ENCODE measurements at places on chromosomes 1 and 21.
A peak's percentile ranks its signal among the peaks of the same experiment; 100 is the strongest.

DNA sequence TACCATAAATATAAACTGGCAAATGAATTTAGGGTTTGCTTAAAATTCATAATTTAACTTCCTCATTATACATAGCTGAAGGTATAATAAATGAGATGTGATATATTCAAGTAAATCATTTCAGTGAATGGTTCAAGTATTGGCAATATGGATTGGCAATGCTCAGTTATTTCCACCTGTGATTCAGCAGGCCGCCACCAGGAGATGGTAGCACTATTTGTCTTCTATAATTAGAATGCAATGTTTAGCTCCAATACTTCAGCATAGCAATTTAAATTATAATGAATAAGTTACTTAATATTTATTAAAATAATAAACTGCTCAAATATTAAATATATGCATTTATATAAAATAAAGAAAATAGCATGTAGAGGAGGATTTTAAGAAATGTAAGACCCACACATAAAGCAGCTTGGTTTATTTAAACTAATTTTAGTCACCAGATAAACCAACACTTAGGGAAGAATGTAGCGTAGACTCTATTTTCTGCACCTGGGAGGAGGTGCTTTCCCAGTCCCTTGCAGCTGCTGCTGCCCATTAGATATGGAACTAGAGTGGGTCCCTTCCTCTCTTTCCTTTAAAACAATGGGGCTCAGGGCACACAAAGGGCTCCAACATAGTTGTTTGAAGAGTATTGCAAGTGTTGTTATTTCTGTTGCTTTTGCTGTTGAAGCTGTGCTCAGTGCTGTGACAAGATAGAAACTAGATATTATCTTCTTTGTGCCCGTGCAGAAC, 62.1 kb downstream of the PLPPR4 start:
- DNase-seq = no peak

- no peak for DNase-seq
Measured at GRCh38 chr1:225412321-225412720, 15.5 kb downstream of the LBR start.

DNA sequence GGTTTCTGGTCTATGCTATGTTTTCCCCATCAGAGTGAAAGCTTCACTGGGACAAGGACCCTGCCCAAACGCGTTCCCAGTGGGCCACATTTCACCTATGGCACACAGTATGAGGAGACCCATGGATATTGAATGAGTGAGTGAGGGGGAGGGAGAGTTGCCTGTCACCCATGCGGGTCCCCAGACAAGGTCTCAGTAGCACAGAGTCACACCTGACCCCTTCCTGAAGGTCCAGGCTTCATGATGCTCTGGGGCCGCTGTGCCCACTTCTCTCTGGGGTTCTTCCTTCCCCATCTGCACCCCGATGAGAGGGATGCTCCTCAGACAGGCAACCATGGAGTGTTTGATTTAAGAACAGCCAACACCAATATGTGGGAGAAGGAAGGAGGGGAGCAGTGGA, 72.3 kb upstream of the CSF3R start:
- DNase-seq = no peak

DNA sequence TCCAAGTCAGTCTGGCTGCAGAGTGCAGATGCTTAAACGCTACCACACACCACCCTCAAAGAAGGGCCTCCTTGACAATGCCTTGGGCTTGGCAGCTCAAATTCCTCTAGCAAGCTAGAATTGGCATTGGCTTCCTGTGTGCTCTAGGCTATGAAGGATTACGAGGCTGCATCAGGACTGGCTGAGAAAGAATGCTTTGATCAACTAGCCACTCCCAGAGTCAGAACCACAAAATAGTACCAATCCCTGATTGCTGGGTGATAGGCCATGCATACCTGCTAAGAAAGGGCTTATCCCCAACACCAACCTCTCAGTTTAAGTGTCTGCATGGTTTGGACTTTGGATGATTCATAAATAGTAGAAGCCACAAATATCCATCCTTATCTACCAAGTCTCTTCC, 504.9 kb downstream of the OMA1 start:
- no peak for DNase-seq

GRCh38 chr1:186234976-186235686, 139.9 kb downstream of the TPR start:
- DNase-seq = no peak

- DNase-seq = no peak
Measured at GRCh38 chr21:36436829-36437744, 42.8 kb downstream of the CLDN14 start.

DNA sequence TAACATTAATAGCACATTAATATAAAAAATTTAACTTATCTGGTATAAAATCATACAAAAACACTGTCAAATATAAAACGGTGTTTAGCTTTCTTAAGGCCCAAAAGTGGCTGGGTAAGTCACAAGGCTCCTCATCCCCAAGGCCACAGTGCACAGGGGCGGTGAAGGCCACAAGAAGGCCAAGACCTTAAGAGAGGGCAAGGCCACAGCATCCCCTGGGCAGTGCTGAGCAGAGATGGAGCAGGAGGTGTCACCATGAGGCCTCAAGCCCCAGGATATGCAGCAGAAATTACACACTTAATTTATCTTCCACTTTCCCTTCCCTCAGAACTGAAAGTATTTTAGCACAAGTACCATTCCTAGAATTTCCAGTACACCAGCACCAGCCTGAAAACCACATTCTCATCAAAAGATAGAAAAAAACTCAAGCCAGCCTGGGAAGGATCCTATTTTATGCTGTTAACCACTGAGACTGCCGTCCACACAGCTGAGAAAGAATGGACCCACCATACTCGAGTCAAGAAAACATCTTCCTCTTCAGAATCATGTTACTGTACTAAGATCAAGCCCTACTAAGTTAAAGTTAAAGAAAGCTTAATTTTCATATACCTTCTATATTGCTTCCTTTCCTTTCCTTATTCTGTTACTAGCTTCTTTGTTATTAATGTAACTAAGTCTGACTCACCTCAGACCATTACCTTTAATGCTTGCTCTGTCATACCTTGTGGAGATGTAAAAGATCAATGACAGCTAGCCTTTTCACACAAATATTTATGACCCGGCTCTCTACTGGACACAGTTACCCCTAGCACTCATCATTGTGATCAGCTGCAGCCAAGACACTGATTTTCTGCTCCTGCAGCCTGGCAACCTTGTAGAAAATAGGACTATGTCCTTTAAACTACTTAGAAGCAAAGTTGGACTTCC, 26.4 kb upstream of the FMO1 start:
- no peak for DNase-seq

- DNase-seq = no peak
Measured at GRCh38 chr1:204400882-204401510, 10.6 kb downstream of the PPP1R15B start.

DNA sequence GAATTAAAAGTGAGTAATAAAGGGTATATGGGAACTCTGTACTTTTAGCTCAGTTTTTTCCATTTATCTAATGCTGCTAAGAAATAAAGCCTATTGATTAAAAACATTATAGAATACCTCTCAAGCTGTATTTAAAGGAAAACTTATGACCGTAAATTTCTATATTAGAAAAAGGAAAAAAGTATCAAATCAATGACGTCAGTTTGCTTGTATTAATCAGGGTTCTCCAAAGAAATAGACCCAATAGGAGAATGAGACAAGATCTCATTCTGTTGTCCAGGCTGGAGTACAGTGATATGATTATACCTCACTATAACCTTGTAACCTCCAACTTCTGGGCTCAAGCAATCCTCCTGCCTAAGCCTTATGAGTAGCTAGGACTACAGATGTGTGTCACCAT, 15.4 kb upstream of the LRIF1 start:
- DNase-seq = no peak

DNA sequence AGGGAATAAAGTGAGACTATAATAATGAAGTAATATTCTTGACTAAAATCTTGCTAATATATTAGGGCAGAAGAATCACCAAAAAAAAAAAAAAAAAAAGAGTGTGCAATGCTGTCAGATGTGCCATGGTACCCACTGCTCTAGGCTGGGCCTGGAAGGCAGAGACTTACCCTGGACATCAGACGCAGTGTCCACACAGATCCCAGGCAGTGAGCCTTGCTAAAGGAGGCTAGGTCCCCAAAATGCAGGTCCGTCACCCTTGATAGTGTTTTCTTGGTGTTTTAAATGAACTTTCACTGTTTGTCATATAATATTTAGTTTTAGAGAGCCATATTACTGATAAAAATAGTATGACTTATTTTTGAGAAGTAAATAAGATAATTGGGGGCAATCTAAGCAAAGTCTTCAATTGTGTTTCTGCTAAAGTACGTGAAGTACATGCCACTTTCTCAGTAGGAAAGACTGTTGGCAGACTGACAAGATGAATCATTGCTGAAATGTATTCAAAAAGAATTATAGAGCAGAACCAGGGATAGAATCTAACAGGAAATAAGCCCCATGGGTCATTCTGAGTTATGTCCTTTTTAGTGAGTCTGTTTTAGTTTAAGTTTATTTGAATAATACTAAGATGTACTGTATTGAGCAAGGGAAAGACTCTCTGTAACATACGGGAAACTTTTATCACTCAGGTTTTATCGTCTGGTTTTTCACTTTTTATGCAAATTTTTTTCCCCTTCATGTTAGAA, 74.6 kb upstream of the PDC start:
- DNase-seq = no peak

GRCh38 chr21:42400525-42400924, 3.2 kb upstream of the UBASH3A start:
- DNase-seq = no peak

GRCh38 chr1:75986478-75986877, 54.3 kb upstream of the ASB17 start:
- no peak for DNase-seq

GRCh38 chr1:218694636-218695035, 349.5 kb downstream of the TGFB2 start:
- DNase-seq = peak; percentile 65

- no peak for DNase-seq
Measured at GRCh38 chr1:10338611-10339010, 60.3 kb upstream of the PGD start.

GRCh38 chr1:57013522-57013921, 47.7 kb upstream of the C8B start:
- DNase-seq = no peak

DNA sequence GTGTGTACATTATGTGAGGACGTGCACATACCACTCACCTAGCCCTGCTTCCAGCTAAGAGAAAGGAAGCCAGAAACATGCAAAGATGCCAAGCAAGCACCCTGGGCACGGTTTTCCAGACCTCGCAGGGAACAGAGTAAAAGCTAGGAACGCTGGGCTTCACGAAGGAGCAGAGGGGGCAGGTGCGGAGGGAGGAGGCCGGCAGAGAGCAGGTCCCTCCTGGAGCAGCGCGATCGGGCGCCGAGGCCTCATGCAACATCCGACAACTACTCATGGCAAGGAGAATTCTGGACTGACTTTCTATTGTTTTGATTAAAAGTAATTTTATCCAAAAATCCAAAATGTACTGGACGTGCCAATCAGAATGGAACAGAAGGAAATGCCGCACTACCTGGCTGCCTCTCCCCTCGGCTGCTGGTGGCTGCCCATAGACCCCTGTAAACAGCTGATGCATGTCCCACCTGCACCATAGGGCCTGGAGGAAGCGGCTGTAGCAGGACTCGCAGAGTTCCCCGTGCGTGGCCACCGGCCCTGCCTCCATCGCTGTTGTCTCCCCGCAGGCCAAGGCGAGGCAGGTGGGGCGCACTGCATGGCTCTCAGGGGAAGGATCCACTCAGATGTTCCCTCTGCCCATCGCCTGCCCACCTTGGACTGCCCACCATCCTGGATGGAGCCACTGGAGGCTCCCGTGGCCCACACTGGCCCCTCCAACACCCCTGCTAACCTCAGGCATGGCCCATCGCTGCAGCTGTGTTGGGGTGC, 93.5 kb downstream of the WDR4 start:
- no peak for DNase-seq

DNA sequence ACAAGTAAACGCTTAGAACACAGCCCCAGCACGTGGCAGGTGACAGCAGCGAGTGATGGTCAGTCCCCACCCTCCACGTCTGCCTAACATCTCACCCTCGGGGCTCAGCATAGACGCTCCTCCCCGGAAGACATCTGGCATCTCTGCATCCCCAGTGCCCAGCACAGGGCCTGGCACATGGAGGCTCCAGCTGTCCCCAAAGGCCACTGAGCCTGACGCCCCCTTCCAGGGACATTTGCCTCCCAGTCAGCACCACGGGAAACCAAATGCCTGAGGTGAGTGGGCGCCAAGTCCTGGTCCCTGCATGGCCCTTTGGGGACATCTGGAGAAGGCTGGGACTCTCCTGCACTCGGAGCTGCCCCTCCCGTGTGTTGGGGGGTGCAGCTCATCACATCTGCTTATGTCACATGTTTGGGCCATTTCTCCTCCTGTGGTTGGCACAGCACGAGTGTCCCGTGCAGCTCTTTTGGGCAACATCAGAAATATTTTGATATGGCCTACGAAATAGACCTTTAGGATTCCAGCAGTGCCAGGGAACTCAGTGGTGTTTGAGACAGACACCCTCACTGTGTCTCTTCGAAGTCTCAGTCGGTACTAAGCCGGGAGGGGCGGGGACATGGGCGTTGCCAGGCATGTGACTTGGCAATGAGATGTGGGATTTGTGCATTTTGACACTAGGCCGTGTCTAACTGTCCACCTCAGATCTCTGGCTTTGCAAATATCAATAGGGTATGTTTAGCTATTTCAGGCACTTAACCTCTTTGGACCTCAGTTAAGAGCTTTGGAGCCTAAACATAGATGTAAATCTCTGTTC, 315.0 kb downstream of the PTPRU start:
- DNase-seq = no peak

DNA sequence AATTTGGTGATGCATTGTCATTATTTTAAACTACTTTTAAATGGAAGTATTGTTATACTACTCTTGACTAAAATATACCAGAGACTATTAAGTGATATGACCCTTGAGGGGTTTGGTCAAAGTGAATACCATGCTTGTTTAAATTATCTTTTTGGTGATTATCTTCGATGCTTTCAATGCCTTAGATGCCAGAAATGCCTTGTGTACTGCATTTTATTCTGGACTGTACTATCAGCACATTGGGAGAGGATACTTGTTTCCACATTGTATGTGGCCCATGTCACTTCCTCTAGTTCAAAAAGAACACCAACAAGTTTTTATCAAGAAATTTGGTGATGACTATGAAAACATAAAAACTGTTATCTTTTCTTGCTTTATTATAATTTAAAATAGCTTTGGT, 16.3 kb downstream of the MAP3K7CL start:
- no peak for DNase-seq

- DNase-seq = no peak
Measured at GRCh38 chr1:160911441-160911840, 26.5 kb upstream of the ITLN1 start.

DNA sequence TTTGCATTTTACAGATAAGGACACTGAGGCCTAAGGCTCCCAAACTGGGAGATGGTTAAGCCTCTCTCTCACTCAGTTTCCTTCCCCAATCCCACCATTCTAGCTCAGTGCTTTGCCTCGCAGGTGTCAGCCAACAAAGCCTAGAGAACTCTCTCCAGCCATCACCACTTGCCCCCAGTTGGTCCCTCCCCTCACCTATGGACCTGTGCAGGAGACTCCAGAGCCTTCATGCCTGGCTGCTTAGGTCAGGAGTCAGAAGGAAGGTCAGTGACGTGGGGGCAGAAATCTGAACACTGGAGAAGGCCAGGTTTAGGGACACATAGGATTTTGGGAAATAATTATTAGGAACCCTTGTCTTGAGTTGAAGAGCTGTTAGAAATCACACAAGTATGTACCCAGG, 295.3 kb downstream of the PTPRU start:
- no peak for DNase-seq

GRCh38 chr1:102098081-102098480, 101.4 kb upstream of the OLFM3 start:
- no peak for DNase-seq

Data from left hindlimb (tissue), 1 donor.